ENCODE measurements at places on chromosomes 5 and 9.

DNA sequence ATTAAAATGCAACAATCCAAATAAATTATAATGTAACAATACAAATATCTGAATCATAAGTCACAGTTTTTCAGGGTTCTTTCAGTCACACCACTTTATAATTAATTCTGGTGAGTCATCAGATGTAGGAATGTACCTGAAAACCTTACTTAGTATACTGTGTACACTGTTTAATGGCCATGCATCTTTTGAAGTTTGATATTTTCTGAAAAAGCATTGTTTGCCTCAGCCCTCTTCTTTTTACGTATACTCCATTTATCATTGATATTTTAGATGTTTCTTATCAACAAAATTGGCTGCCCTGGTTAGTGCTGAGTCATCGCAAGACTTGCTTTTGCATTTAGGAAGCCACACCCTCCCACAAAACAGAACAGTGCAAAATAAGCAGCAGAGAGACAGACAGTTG lies 218.6 kb downstream of the PJA2 start:
- DNase-seq = no peak

- no peak for DNase-seq
These were observed 71.8 kb downstream of the SYK start for GRCh38 chr9:90873422-90873821.

DNA sequence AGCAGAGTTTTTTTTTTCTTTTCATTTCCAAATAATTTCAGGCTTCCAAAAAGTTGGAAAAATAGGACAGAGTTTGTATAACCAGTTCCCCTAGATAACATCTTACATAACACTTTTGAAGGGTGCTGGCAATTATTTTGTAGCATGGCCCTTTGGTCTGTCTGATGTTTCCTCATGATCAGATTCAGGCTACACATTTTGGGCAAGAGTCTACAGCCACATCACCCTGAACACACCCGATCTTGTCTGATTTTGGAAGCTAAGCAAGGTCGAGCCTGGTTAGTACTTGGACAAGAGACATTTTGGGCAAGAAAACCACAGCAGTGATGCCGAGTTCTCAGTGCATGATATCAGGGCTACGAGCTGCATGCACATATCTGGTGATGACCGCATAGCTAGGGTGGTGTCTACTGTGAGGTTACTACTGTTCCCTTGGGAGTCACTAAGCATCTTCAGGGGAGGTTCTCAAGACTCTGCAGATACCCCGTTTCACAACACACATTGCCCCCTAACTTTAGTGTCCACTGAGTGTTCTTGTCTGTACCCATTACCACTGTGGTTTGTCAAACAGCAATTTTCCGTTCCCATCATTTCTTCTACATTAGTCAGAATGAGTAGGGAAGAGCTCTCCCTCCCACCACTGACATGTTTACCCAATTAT lies 86.2 kb downstream of the TTC39B start:
- DNase-seq = no peak

- no peak for DNase-seq
These were observed 161.7 kb upstream of the MVB12B start for GRCh38 chr9:126164796-126165525.

GRCh38 chr9:100087218-100087617 lies 11.6 kb downstream of the ERP44 start:
- no peak for DNase-seq

GRCh38 chr9:3177936-3178335 lies 334.0 kb upstream of the PUM3 start:
- DNase-seq = no peak

- no peak for DNase-seq
These were observed 360.8 kb downstream of the NTRK2 start for GRCh38 chr9:85030316-85030715.

DNA sequence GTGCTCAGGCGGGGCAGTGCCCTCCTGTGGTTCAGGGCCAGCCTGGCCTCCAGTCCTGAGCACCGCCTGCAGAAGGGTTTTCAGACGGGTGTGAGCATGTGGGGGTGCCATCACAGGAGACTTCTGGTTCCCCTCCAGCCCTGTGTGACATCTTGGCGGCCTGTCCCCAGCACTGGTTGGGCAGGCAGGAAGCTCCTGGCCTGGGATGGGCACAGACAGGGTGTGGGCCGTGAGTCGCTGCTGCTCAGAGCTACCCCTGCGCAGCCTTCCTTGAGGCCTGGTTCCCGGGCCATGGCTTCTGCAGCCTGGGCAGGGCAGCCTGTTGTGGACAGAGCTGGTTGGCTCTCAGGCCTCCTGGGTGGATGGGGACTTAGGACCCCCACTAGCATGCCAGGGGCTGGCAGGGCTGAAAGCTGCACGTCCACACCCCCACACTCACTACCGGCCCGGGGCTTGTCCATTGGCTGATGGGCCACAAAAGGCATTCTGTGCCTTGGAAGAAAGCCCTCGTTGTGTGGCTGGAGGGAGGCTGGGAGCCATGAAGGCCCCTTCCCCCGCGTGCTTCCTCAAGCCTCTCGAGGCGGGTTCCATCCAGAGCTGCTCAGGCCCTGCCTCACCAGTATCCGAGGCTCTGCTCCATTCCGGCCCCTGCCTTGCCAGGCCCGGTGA lies 58.7 kb downstream of the RXRA start:
- DNase-seq = no peak

GRCh38 chr5:65105301-65105700 lies 336.6 kb downstream of the CWC27 start:
- no peak for DNase-seq

- DNase-seq = no peak
These were observed 1.9 kb upstream of the SPDL1 start for GRCh38 chr5:169581580-169582227.

DNA sequence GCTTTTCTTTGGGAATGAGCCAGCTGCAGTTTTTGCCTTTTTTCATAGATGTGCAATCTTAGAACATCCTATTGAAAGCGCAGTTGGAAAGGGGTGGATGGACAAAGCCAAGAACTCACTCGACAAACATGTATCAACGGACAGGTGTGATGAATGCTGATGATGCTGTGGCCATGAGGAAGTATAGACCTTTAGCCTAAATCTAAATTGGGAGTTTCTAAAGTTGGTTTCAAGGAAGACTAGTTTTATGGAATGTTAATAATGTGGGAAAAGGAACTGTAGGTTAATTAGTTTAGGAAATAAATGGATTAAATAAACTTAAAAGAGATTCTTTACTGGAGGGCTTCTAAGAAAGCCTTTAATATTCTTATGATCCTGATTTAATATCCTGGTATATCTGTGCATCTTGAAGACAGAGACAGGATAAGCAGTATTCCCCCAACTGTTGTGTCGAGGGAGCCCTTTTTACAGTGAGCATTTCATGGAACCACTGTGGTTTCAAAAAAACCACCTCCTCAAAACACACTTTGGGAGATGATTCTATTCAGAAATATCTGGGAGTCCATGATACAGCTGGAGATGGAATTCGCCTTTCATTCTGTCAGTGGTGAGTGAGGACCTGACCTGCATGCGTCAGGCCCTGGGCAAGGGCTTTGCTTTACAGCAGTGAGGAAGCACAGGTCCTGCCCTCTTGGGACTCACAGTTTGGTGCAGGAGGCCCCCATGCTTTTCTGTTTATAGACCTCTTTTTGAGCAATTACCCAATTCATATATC lies 82.6 kb downstream of the AOPEP start:
- no peak for DNase-seq

GRCh38 chr5:170375283-170375682 lies 13.9 kb downstream of the KCNMB1 start:
- no peak for DNase-seq

- no peak for DNase-seq
These were observed 60.9 kb upstream of the CACNA1B start for GRCh38 chr9:137816531-137817235.

- DNase-seq = no peak
These were observed 5.1 kb upstream of the CDC42SE2 start for GRCh38 chr5:131258733-131259132.

DNA sequence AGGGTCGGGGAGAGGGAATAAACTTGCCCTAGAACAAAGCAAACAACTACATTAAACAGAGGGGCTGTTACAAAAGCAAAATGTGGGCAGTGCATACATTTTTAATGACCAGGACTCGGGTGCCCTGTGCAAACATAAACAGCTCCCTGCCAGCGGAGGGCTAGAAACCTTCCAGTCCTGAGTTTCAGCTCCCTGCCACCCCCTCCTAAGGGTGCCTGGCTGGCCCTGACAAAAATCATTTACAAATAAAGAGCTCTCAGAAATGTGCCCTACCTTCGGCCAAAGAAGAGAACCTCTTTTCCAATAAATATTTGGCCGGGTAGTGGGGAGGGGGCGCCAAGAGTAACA lies 29.5 kb downstream of the FOXD1 start:
- DNase-seq = no peak

GRCh38 chr9:27572918-27573633 lies at the start of gene C9orf72:
TSS of gene C9orf72 (minus strand) at chr9:27573481. CDS start at chr9:27567120, 6,361 bp downstream.
- peak; percentile 89 for DNase-seq

GRCh38 chr9:69121155-69122081 lies 52.7 kb upstream of the TJP2 start:
- peak; percentile 37 for DNase-seq

GRCh38 chr9:33445389-33446239 lies 1.8 kb downstream of the AQP3 start:
- no peak for DNase-seq

DNA sequence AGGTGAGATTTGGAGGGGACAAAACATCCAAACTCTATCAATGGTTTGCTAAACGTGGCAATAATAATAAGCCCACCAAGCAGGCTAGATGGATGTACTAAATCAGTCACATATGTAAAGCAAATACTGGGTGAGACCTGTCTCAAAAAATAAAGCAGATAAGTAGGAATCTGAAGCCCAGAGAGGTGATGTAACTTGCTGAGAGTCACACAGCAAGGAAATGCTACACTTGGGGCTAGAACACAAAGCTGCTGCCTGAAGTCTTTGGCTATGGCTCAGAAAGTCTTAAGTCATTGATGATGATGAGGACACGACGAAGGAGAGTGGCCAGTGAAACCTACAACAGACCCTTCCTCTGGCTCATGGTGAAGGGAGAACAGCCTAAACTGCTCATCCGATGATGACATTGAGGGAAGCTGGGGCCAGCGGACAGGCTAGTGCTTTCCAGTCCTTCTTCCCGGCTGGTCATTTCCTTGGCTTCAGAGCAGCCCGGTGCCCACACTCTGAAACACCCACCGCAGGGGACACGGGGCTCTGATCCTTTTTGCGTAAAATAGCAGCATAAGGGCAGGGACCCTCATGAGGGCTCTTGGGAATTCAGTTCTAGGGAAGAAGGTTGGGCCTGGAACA lies 14.1 kb downstream of the DUSP1 start:
- no peak for DNase-seq

DNA sequence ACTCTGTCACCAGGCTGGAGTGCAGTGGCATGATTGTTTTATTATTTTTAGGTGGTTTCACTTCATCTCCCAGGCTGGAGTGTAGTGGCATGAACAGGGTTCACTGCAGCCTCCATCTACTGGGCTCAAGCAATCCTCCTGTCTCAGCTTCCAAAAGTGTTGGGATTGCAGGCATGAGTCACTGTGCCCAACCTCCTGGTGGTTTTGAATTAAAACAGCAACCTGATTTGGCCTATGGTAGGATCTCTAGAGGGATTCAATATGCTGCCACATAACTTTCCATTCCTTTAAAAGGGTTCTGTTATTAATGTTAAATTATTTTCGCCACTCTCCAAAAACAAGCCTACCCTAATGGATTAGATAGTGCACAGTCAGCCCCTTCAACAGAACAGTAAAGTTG lies 9.9 kb upstream of the HSPA4 start:
- DNase-seq = no peak

DNA sequence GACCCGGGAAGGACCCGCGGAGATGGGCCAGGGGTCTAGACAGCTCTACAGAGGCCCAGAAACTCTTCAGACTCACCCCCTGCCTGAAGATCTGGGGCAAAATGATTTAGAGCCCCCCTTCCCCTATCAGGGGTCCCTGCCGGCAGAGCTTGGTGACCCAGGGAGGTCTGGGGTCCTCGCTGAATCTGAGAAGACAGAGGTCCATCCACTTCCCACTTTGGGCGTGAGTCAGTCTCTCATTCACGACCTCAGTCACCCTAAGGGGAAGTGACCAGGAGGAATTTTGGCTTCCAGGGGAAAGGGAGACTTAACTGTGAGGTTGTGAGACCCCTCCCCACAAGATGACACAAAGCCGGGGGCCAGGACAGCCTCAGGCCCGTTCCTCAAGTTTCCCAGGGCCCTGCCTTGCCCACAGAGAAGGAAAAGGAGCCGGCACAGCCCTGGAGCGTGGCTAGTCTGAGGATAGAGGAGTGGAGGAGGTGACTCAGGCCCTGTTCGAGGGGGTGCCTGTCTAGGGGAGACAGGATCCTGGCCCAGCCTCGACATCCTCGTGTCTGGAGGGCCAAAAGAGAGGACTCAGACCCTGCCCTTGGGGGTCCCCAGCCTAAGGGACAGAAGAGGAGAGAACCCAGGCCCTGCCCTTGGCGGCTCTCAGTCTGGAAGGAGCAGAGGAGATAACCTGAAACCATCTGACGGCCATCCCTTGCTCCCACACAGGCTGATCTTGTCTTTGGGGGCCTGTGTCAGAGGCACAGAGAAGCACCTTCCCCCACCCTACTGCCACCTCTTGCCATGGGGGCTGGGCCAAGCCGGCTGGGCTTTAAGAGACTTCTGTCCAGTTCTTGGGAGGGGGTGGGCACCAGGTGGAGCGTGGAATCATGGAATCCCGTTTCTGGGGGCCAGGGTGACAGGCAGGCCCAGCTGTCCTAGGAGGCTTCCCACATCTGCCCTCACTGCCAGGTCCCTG lies 889 bp downstream of the PDLIM4 start:
- DNase-seq = no peak

DNA sequence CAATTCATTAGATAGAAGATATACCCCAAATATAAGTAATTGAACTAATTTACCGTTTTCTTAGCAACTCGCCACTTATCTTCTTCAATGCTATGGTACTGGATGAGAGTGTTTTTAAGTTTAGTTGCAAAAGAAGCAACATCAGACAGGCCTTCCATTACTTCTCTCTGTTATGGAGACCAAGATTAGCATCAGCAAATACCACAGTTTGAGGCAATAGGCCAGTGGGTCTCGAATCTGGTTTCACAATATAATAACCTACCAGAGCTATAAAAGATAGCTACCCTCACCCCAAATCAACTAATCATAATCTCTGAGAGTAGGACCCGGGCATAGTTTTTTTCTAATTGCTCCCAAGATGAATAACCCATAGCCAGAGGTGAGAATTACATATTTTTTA lies 5.1 kb downstream of the STARD4 start:
- DNase-seq = no peak
